ENCODE measurements at places on chromosomes 2 and 18.

DNA sequence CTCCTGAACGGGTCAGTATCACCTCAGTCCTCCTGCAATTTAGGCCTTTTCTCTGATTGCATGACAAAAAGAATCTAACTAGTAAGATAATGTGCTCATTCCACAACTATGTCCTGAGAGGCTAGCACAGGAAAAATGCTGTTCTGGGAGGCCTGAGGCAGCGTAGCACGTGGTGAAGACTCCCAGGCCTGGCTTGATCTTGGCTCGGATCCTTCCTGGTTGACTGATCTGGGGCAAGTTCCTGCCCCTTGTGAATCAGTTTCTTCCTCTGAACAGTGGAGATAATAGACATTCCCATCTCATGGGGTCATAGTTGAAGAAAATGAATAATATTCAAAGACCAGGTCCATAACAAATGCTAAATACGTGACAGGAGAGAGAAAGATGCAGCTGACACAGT lies 12.3 kb downstream of the FBLN7 start:
- no peak for DNase-seq

GRCh38 chr18:56574861-56575260 lies 63.5 kb downstream of the TXNL1 start:
- no peak for DNase-seq

- no peak for DNase-seq
Measured at GRCh38 chr2:13018490-13018889, 301.8 kb downstream of the TRIB2 start.

DNA sequence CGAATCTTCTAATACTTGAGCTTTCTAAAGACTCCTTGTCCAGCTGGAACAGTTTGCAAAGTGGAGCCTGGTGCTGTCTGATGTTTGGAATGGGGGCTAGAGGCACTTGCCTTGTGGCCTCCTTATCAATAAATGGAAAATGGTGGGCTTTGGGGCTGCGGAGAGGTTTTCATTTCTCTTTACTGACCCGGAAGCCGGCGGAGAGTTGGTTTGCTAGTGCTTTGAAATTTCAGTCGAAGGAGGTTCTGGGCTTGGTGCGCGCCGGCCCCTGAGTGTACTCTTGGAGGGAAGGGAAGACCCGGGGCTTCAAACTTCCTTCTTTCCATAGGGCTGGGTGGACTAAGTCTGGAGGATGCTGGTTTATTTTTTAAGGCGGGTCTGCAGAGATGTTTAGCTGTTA lies 714 bp downstream of the RPIA start:
- no peak for DNase-seq

- no peak for DNase-seq
Measured at GRCh38 chr2:38522754-38523349, 79.9 kb downstream of the HNRNPLL start.

- DNase-seq, result no peak
Measured at GRCh38 chr2:238489431-238489830, 62.7 kb downstream of the ASB1 start.

- DNase-seq, result no peak
Measured at GRCh38 chr2:39127973-39128372, 7.1 kb upstream of the SOS1 start.

- DNase-seq, result no peak
Measured at GRCh38 chr18:26083099-26083498, 7.3 kb downstream of the SS18 start.

DNA sequence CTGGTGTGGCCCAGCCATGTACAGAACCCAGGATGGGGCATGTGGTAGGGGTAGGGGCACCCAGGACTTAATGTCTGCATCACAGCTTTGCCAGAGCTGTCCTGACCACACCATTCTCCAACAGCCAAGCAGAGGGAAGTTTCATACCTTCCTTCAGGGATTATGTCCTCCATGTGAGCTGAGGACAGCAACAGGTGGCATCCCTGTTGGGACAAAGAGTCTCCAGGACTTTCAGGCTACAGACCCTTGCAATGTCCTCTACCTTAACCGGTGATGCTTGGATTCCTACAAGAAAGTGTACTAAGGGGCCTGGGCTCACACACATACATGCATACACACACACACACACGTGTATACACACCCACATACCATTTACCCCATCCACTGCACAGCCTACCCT lies 227.0 kb upstream of the SIX2 start:
- no peak for DNase-seq

GRCh38 chr2:182921234-182921633 lies 54.8 kb upstream of the FRZB start:
- no peak for DNase-seq

GRCh38 chr18:77052297-77052982 lies 80.1 kb downstream of the MBP start:
- DNase-seq, result no peak

- DNase-seq, result no peak
Measured at GRCh38 chr2:234491281-234491680, 5.6 kb downstream of the ARL4C start.

DNA sequence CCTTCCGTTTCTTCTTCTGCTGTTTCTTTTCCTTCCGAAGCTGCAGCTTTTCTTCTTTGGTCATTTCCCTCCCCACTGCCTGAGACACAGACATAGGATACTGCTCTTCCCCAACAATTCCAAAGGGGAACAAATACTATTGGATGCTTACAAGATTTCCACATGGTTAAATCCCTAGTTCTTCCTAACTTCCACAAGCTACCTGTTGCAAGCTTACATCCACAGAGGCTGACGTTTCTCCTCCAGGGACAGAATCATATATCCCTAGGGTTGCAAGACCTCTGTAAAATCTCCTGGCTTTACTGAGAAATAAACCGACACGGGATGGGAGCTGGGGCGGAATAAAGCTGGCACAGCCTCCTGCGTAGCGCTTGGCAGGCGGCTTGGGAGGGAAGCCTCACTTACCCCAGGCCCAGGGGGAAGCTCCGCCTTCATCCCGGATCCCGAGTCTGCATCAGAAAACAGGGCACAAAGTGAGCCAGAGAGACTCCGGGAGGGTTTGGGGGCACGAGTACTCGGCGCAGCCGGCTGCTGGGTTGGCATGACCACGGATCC lies 590 bp downstream of the EIF2B4 start:
- DNase-seq, result no peak

DNA sequence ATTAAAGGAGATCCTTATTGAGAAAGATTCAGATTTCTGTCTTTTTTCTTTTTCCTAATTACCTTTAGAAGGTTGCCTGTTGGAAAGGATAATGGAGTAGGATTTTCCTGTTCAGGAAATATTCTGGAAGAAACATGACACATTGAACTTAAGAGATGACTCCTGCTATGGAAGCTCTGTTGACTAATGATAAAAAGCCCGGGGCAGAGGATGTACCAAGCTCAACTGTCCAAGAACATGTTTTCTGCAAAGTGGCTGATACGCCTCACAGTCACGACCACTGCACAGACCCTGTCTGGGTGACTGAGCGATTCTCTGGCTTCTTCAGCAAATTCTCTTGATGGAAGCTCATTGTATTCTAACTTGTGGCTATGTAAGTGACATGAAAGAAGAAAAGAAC lies 86.2 kb upstream of the THOC1 start:
- DNase-seq, result no peak

- DNase-seq, result no peak
Measured at GRCh38 chr2:207768168-207768865, 1.4 kb downstream of the FZD5 start.

- DNase-seq, result no peak
Measured at GRCh38 chr2:23550553-23550952, 165.6 kb downstream of the KLHL29 start.

DNA sequence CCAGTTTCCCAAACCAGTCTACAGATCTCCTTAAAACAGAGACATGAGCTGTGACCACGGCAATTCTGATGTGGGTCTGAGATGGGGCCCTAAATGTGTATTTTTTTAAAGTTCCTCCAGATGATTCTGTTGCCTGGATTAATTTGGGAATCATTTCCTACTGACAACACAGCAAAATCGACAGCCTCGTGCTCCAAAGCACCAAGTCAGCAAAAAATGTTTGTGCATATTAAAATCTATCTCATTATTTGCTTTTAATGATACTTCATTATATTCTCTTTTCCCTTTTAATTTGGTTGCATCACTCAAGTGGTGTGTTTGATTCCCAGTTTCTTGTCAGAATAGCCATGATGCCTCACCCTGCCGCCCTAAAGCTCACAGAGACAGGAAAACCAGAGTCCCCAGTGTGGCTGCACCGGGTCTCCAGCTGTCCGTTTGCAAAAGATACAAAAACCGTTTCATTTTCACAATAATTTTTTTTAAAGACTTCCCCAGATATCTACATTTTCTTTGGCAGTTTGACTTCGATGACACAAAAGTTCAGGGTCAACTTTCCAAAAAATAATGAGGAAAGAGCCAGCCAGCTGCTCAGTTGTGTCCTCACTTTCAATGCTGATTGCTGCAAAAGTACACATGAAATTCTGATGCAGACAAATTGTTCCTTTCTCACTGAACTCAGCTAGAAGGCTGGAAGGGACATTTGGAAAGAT lies 443.2 kb upstream of the ID2 start:
- no peak for DNase-seq

DNA sequence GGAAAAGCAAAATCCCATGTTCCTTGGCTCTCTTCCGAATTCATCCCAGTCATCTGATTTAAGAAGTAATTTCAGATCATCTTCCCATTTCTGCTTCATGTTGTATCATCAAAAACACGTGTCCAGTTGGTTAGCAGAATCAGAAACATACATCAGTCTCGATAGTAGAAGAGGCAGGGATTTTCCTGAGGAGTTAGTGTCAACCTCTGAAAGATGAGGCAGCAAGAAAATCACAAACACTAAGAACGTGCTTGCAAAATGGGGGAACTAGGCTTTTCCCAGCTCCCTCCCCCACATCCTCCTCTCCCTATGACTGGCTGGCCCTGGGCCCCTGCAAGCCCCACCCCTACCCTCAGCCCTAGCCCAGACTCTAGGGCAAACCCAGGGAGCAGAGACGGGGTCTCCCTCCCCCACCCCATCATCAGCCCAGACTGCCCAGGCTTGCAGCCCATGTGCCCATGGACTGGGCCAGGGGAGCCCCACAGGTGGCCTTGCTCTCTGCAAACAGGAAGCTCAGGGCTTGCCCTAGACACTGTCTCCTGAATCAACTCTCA lies 161.0 kb upstream of the ID2 start:
- no peak for DNase-seq

DNA sequence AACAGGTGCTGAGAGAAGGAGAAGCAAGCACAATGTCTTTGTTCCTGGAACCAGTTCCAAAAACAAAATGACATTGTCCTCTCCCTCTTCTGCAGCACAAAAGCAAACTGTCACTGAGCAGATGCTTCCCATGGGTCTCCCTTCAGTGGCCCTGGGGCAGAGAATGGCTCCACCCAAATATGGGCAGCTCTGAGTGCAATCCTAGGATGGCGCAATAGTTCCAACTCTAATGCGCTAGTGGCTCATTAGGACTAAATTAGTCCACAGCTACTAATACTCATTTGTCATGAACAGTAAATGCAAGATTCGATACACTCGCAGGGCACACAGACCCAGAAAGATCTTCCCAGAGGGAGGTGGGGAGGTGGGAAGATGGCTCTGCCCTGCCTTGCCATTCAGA lies 205.2 kb upstream of the CHAC2 start:
- DNase-seq, result no peak

- DNase-seq, result no peak
Measured at GRCh38 chr2:25844089-25844488, 34.2 kb downstream of the ASXL2 start.

DNA sequence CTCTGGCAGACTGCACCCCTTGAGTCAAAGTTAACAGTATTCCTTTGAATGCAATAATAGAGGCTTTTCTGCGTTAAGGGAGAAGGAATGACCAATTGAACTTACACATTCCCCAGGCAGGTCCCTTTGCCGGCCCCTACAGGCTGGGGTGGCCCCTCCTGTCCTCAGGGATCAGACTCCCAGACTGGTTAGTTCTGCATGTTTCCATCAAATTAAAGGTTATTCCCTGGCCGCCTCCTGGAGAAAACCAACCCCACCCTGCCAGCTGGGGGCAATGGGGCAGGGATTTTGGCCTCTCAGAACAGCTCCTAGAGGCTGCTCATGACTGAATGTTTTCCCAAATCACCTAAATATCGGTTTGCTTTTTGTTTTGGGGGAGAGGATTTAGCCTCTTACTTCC lies 199.6 kb downstream of the MGAT5 start:
- DNase-seq, result no peak

GRCh38 chr2:60025496-60025895 lies 528.0 kb downstream of the BCL11A start:
- DNase-seq, result no peak

- DNase-seq, result no peak
Measured at GRCh38 chr2:17328161-17328560, 190.1 kb downstream of the RAD51AP2 start.

DNA sequence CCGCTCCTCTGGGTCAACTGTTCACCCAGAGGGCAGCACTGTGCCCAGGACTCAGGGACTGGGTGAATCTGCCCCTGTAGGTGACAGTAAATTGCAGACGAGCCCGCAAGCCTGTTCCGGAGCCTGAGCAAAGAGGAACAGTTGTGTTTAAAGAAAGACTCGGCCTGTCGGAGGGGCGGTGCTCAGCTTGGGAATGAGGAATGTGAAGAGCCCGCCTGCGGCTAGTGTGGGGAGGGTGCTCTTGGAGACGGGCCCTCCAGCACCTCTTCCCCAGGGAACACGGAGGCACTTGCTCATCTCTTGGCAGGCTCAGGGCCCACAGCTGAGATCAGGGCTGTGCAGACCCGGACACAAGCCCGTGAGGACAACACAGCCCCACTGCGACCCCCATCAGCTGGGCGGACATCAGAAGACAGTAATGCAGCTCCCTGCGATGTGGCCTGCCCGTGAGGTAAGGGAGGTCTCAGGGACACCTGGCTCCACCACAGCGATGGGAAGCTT lies 299.0 kb downstream of the NDUFA10 start:
- DNase-seq, result no peak

DNA sequence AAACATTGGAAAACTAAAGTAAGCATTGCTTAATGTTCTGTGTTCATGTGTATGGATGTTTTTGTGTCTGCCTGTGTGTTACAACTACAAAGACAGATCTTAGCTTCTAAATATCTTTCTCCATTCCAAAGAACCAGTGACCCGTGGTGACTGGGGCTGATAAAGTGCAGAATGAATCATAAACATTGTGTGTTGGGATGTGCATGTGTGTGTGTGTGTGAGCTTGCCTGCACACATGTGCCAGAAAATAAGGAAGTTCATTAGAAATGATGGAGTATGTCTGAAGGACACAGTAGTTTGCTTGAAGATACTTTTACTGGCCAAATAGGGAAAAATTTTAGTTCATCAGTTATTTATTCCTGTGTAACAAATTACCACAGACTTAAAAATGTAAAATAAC lies 756.6 kb upstream of the CELF4 start:
- DNase-seq, result no peak

DNA sequence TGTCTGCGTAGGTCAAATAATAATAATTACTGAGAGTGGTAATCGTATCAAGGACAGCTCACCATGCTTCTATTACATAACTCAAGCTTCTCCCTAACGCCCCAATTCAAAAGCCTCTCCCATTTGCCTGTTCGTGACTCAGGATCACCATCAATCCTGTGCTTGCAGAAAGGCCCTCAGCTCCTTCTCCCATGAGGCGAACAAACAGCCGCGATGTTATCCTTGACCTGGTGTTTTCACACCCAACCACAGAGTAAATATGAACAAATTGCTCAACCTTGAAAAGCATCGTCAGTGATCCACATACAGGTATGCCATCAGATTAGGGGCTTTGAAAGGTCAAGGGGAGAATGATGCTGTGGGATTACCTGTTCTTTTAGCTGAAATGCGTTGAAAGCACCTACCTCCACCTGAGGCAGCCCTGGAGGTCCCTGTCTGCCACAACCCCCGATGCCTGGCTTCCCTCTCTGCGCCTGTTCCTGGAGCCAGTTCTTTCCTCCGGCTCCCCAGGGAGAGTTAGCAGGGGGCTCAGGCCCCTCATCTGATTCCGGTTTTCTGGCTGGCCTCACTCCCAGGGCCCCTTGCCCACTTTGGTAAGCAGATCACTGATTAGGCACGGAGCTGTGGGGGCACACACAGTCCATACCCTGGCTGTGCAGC lies 39.1 kb upstream of the ODC1 start:
- DNase-seq, result no peak
